Thoracic aorta endothelial cell (primary cell): ENCODE measurements at places on chromosomes 5 and 9. TPM values are rescaled to one million over a fixed set of nuclear protein-coding genes. Genes with fewer than 3 reads are reported as not detected.

ZFP2 gene
- 0.22 and 0.27 TPM in 2 replicates for total RNA-seq

CDC20B gene
- total RNA-seq, result 0.13 and 0.22 TPM in 2 replicates

GLRA1 gene
- not detected in 2 replicates for total RNA-seq

NFIL3 gene
- 5.7 and 7.9 TPM in 2 replicates for total RNA-seq

FOXD4L4 gene
- 0.29 TPM in 1 of 2 replicates, not detected in the other for total RNA-seq
